ENCODE measurements at places on chromosomes 3 and 15.

DNA sequence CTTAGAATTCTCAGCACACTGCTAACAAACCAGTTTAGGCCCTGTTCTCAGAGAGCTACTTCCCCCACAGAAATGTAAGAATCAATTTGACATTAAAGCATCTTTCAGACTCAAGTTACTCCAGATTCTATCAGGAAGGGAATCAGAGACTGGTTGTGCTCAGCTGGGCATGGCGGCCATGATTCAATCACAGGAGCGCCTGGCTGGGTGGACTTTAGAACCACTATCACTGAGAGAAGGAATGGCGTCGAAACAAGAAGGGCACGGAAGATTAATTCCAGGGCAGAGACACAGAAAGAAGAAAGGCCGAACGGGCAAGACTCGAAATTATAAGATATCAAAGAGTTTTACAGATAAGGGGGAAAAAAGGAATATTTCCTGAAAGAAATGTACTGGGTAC, 6.2 kb downstream of the TNIK start:
- no peak for DNase-seq

GRCh38 chr3:101466465-101467309, 46.3 kb downstream of the SENP7 start:
- DNase-seq: no peak

DNA sequence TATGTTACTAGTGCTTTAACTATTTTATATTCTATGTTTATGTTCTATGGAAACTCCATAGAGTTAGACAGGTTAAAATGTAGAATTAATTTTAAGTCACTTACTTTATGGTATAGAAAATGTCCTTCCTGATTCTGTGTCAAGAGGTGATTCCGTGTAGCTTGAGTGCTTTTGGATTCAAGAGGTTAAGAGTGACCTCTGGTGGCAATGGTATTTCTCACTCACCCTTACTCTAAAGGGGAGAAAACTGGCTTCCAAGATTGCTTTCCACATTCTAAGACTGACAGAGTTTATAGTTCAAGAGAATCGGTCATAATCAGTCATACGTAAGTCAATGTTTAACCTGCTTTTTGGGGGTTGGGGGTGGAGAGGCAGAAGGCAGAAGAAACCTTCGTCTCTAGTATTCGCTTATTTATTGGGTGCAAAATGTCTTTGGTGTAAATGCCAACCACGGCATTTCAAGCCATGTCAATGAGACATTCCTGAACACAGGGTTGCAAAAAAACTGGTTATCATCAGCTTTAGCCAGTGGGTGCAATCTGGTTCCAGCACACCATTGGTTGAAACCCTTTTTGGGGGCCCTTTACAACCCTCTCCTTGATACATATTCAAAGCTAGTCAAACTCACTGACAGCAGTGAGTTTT, 92.0 kb upstream of the VGLL3 start:
- DNase-seq: no peak

DNA sequence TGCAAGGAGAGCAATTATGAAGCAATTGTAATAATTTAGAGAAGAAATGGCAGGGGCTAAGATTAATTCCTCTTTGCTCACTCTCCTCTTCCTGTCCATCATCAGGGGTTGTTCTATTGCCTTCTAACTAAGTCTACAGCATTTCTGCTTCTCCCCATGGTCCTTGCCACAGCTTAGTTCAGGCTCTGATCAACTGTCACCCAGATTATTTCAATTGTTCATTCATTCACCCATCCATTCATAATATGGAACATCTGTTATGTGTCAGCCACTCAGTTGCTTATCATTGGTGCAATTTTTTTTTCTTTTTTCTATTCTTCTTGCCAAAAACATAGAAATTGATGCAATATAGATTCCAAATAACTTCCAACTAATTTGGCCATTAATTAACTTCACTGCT, 93.2 kb downstream of the CD47 start:
- no peak for DNase-seq

DNA sequence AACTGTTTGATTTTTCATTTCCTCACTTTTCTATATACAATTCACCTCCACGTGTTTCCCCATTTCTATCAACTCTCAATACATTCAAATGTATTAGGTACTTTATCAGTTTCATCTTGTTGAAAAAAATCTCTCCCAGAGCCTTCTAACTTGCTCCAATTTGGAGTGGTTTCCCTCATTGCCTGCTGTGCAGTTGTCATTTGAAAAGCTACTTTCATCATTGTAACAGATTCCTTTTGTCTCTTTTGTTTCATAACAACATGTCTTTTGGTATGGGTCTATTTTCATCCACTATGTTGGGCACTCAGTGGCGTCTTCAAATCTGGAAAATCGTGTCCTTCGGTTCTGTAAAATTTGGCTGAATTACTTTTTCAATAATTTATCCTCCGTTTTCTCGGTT, 75.0 kb downstream of the NR2E3 start:
- DNase-seq: no peak

DNA sequence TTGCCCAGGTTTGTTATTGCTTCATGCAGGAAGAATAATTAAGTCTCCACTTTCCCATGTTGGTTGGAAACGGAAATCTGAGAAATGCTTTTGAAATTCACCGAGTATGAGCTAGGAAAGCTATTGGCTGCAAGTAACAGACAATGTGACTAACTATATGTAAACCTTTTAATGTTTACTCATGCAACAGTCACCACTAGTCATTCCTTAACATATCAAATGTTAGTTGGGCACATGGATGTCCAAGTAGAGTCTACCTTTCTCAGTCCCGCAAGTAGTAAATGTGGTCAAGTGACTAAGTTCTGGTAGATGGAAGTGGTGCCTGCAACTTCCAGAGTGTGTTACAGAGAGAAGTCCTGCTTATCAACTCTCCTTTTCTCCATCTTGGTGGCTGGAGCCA, 52.5 kb downstream of the KLF15 start:
- DNase-seq: no peak

DNA sequence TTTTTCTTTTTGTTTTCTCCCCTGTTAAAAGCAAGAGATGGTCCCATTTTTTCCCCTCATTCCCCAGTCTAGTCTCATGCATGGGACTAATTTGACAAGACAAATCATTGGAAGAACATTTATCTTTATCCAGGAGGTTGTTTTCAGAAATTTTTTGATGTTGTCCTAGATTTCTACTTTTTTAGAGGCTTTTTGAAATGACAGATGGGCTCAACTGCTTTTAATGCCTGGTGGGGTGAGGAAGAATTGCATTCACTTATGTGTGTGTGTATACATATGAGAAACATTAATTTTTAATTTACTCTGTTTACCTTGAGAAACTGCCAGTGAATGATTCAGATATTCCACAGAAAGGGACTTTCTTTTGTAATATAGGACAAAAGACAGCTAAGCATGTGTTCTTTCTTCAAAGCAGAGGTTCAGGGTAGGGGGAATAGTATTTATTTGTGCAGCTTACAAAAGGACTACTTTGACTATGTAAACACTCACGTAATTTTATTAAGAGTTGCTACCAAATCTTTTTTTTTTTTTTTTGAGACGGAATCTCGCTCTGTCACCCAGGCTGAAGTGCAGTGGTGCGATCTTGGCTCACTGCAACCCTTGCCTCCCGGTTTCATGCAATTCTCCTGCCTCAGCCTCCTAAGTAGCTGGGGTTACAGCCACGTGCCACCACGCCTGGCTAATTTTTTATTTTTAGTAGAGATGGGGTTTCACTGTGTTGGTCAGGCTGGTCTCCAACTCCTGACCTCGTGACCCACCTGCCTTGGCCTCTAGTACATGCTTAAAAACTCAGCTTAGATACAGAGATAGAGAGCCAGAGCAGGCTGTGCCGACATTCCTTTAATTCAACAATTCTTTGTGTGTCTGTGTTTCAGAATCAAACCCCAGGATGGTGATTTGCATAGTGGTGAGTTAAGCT, 130.1 kb upstream of the RARB start:
- DNase-seq: no peak

DNA sequence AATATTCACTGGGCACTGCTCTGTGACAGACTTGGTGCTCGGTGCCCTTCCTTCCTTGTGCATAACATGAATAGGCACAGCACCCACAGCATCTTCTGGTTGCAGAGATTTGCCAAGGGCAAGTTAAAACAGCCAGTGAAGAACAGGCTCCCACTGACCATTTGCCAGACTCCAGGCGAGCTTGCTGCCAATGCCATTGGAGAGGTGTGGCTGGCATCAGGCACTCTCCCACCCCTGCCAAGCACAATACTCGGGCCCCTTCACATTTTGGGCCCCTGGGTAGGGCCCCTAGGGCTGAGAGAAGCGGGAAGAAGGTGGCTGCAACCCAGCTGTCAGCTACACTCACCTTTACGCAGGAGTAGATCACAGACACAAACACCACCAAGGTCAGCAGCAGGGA, 112.1 kb downstream of the SEC22A start:
- no peak for DNase-seq

- DNase-seq: no peak
Measured at GRCh38 chr3:59968513-59969045, 918.8 kb upstream of the CFAP20DC start.

DNA sequence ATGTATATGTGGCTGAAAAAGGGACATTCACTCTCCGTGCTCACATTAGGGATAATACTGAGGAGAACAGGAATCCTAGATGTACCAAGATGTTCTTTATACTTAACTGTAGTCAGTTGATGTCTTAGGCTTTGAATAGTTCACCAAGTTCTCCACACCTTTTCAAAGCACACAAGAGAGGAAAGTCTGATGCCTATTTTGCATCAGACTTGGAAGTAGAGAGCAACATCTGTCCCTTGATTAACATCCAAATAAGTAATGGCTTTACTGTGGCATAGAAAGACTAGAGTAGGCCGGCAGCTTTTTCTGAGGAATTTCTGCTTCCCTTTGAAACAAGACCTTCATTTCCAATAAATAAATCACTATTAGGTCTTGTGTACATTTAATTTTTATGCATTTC, 34.0 kb downstream of the PIGB start:
- no peak for DNase-seq

GRCh38 chr3:189393598-189393997, 221.8 kb downstream of the TPRG1 start:
- DNase-seq: no peak

DNA sequence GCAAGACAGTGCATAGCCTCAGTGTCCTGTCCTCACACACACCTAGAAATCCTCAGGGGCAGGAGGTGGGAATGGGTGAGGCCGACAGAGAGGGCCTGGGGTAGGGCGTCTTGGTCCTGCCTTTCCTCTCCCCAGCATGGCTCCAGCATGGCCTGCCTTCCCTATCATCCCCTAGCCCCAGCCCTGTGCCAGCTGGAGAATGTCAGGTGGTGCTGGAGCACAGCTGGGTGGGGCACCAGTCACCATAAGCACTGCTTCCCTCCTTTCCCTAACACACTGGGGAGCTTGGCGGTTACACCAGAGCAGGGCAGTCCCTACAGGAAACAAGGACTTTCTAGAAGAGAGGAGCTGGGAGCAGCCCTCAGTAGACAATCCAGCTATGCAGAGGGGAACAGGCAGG, 236.8 kb downstream of the KLF13 start:
- no peak for DNase-seq

GRCh38 chr15:43299884-43300283, 30.5 kb downstream of the LCMT2 start:
- DNase-seq: no peak

GRCh38 chr3:138135833-138136194, 3.6 kb upstream of the A4GNT start:
- DNase-seq: no peak

DNA sequence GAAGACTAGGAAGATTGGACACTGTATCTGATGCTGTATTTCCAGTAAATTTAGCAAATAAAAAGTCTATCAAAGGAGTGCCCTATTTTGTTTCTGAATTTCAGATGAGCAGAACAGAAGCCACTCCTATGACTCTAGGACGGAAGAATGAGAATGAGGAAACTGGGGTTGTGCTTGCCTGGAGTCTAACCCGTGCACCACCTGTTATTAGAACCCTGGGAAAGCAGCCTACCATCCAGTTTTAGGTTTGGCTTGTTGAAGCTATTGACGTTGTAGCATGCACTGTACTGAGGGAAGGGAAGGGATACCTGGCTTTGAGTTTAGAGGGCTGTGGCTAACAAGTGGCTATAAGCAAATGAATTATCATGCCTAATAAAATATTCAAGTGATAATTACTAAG, 318.5 kb downstream of the SLC9A9 start:
- DNase-seq: no peak

DNA sequence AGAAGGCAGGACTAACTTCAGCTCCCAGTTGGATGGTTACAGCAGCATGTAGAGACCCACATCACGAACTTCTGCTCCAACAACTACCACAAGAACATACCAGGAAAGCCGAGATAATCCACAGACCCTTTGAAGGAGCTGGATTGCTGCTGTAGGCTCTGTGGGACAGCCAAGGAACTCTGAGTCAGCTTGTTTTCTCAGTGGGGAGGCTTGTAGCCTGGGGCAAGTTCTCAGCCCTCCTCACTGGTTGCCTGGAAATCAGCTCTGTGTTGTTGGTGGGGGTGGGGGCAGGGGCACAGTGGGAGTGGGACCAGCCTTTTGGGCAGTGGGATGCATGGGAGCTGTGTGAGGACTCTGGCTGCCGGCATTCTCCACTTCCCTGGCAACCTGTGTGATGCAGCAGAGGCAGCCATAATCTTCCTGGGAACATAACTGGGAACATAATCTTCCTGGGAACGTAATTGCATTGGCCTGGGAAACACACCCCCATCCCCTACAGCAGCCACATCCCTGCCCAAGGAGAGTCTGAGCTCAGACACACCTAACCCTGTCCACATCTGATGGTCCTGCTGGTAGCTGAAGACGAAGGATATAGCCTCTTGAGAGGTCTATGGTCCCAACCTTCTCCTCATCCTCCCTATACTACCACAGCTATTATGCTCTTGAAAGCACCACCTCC, 153.1 kb downstream of the PEAK1 start:
- no peak for DNase-seq

GRCh38 chr3:12288182-12289129, at the start of gene PPARG:
TSS of gene PPARG (plus strand) at chr3:12289070. CDS start at chr3:12379712, 90,642 bp downstream.
- DNase-seq: no peak

DNA sequence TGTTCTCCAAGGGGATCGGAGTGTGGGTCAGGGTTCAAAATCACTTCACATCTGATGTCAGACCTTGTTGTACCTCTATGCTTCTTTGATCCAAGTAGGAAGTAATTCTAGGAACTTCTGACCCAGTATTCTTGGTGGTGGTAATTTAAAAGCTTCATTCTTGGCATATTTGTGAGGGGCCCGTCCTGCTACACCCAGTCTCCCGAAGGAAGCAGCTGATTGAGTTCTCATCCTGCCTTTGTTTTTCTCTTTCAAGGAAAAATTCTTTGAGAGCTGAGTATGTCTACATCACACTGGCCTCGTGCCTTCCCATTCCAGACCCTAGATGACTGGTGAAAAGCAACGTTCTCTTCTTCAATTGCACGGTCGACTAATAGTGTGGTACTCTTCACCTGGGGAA, 234.4 kb upstream of the TPRG1 start:
- DNase-seq: no peak
